Tibial nerve (tissue), 4 donors: ENCODE measurements at places on chromosomes 16 and 17.

DNA sequence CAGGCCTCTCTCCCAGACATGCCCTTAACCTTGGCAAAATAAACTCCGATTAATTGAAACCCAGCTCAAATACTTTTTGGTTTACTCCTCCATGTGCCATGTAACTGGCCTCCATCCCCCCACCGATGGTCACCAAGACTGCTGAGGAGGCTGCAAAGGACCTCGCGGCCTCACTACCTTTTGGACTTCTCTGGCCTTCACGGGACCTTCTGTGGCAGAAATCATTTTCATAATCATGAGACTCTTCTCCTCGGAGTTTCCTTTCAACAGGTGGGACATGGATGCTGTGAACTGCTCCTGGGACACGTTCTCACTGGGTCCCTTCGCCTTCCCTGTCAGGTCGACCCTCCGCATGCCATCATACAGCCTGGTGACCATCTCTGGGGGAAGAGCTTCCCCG lies 9.0 kb downstream of the MEAK7 start:
- DNase-seq: no peak

- DNase-seq: peak; percentile 9
Observed at GRCh38 chr16:79767421-79768275, 167.1 kb upstream of the MAF start.

GRCh38 chr16:57132470-57132869 lies 40.1 kb downstream of the CPNE2 start:
- DNase-seq: no peak

DNA sequence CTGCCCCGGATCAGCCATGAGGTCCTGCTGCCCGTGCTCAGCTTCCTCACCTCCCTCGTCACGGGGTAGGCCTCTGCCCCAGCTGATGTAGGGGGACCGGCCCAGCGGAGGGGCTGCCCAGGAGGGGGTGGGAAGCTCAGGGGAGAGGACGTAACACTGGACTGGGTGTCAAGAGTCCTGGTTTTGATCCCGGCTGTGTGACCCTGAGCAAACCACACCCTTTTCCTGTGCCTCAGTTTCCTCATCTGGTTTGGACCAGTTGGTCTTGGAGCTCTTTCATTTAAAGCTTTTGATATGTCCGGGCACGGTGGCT lies 6.6 kb downstream of the WDR81 start:
- DNase-seq: no peak

GRCh38 chr17:64129765-64130558 lies at the start of gene ERN1:
Gene ERN1 (minus strand): TSS chr17:64130144. CDS start chr17:64130029, 115 bp downstream.
- peak; percentile 85 for DNase-seq

GRCh38 chr17:72063756-72064450 lies 56.9 kb upstream of the SOX9 start:
- no peak for DNase-seq

DNA sequence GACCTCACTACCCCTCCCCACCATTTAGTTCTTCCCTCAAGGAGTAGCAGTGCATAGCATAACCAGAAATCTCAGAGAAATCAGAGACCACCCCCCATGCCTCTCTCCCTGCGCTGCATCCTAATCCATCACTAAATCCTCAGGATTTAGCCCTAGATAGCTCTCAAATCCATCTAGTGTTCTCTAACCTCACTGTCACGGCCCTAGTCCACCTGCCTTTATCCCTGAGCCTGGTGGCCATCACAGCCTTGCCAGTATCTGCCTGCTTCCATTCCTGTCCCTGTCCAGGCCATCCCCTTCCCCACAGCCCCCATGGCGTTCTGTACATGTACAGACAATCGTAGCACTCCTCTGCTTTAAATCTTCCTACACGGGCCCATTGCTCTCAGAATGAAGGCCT lies 19.1 kb downstream of the CBLN1 start:
- no peak for DNase-seq

GRCh38 chr17:17537311-17538099 lies 41.3 kb upstream of the RASD1 start:
- no peak for DNase-seq

GRCh38 chr17:8711291-8711690 lies 33.3 kb downstream of the CCDC42 start:
- DNase-seq: no peak

DNA sequence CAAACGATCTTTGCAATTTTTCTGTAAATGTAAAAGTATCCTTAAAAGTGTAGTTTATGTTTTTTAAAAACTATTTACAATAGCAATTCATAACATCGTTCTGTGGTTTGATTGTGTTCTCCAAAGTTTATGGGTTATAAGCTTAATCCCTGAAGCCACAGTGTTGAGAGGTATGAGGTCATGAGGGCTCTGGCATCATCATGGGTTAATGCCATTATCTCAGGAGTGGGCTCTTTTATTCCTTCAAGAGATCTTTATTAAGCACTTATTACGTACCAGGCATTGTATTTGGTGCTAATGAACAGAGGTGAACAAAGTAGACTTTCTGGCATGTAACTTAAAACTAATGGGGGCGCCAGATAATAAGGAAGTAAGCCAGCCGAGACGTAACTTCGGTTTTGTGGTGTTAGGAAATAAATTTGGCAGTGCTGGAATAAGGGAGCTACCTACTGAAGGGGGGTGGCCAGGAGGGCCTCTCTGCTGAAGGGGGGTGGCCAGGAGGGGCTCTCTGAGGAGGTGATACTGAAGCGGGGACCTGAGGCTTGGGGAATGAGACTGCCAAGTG lies 158.1 kb downstream of the VPS53 start:
- DNase-seq: no peak

DNA sequence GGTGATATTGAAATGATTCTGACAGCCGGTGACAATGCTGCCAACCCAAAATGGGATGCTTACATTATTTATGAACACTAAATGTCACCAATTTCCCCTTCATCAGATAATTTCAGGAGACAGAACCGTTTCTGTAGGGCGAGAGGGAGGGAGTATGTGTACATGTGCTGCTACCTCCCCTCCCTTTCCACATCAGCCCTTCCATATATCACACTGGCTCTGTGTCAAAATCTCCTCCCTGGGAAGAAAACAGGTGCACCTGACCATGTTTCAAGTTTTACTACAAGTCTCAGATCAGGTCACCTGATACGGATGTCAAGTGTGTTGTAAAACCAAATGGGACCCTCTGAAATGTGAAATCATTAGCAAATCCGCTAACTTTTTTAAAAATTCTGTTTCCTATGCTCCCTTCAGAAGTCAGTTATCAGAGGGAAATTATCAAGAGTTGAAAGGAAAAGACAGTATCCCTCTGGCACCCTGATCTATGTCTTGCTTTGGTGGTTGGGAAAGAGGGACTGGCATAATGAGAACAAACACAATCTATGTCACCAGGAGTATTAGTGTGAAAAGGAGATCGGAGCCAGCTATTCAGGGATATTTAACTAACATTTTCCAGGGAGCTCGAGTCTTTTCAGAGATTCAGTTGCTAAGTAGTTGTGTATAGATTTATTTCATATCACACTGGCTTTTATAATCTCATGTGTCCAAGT lies 1002.3 kb upstream of the CDH8 start:
- no peak for DNase-seq

GRCh38 chr17:38435795-38436194 lies 7.5 kb downstream of the ARHGAP23 start:
- no peak for DNase-seq

- no peak for DNase-seq
Observed at GRCh38 chr17:66549731-66550207, 247.4 kb downstream of the PRKCA start.

DNA sequence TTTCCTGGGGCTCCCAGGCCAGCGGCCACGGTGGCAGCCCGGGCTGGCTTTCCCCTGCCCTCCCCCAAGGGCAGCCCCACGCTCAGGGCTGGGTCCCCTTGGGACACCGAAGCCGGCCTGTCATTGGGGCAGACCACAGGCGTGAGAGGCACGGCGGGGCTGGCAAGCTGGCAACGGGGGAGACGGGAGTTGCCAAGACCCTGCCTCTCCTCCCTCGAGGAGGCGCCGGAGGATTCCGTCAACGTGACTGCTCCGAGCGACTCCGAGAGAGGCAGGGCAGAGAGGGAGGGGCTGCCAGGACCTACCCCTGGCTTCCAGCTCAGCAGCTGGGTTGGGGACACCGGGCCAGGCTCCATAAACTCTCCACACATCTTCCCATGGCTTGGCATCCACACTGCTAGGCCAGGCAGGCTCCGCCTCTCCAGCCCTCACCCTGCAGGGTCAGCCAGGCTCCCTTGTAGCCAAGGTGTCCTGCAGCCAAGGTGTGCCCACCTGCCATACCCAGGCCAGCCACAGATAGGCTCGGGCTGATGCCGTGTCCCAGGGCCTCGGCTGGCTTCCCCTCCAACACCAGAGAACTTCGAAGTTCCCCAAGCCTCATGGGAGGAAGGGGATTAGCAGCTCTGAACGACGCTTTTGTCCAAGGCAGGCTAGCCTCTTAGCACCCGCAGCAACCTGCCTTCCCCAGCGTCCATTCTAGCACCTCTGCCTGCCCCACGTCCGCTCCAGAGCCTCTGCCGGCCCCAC lies 25.5 kb downstream of the TIMM22 start:
- no peak for DNase-seq

DNA sequence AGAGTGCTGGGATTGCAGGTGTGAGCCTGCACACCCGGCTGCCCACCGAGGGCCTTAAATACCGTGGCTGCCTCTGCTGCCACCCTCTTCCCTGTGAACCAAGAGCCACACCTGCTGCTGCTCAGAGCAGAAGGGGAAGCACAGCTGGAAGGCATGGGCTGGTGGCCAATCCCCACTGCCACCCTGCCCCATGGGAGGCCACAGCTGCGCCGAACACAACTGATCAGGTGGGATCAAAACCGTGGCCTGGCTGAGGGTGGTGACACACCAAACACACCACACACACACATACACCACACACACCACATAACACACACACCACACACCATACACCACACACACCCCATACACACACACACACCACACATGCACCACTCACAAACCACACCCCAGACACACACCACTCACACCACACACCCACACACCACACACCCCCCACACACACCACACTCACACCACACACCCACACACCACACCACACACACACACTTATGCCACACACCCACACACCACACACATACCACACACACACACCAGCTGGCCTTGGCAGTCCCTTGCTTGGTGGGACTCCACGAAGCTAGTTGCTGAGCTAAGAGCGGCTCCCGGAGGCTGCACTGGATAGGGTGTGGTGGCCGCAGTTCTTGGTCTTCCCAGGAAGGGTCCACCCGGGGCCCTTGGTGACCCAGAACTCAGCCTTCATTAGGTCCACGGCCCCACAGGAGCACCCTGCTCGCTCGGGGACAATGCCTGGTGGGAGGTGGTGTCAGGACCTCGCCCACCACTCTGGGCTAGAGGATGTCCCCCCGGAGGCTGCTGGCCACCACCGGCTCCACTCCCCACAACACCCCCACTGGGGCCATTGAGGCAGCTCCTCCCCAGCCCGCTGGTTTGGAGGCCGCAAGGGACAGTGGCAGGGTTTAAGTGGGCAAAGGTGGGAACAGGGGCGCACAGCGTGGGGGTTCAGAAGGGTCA lies 14.9 kb downstream of the CEP131 start:
- DNase-seq: no peak

- DNase-seq: no peak
Observed at GRCh38 chr17:82623707-82624106, 24.5 kb downstream of the WDR45B start.

DNA sequence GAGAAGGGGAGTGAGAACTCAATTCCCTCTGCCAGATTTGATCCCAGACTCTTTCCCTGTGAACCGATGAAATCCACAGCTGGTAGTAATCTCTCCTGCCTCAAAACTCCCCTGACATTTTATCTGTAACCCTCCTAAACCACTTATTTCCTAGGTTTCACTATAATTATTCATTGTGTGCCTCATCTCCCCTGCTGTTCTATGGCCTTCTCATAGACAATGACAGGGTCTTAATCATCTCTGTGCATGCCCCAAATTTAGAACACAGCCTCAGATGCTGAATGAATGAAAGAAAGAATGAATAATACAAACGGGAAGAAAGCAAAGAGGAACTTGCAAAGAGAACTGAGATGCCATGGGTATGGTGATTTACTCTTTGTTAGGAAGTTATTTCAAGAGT lies 451.1 kb downstream of the HS3ST3B1 start:
- DNase-seq: no peak

GRCh38 chr16:9807302-9807701 lies 374.9 kb downstream of the GRIN2A start:
- no peak for DNase-seq
